T-helper 9 cell (primary cell): ENCODE measurements at places on chromosomes 13 and 19.

- no peak for DNase-seq
These were observed 4.3 kb downstream of the CD209 start for GRCh38 chr19:7742991-7743390.

GRCh38 chr19:15292140-15292539, 40.2 kb downstream of the BRD4 start:
- DNase-seq: no peak

GRCh38 chr13:100387416-100387815, 201.2 kb downstream of the GGACT start:
- DNase-seq: no peak

- peak; percentile 68 for DNase-seq
These were observed 638 bp downstream of the ADGRE5 start for GRCh38 chr19:14381689-14382474.

GRCh38 chr13:32381539-32381938, 46.4 kb downstream of the N4BP2L1 start:
- no peak for DNase-seq

- DNase-seq: peak; percentile 58
These were observed 2.6 kb upstream of the PRKCG start for GRCh38 chr19:53879140-53880081.

GRCh38 chr19:38710928-38711725, 33.1 kb downstream of the CAPN12 start:
- DNase-seq: no peak

- no peak for DNase-seq
These were observed 242.0 kb upstream of the TSHZ3 start for GRCh38 chr19:31591258-31591657.

- DNase-seq: no peak
These were observed 99.3 kb upstream of the SOX1 start for GRCh38 chr13:111967572-111968201.

DNA sequence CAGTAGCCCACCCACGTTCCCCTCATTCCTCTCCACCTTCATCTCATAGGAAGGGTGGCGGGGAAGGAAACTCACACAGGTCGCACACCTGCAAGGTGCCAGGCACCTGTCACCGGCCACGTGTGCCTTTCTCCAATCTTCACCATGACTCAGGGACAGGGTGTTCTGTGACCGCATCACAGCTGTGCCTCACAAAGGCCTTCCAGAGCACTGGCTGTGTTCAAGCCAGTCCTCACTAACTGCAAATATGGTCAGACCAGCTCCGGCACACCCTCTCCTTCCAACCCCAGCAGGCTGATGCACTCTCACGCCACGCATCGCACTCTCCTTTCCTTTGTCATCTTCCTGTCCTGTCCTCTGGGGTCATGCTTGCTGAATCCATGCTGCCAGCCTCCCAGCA, 415.9 kb downstream of the IRS2 start:
- DNase-seq: no peak

DNA sequence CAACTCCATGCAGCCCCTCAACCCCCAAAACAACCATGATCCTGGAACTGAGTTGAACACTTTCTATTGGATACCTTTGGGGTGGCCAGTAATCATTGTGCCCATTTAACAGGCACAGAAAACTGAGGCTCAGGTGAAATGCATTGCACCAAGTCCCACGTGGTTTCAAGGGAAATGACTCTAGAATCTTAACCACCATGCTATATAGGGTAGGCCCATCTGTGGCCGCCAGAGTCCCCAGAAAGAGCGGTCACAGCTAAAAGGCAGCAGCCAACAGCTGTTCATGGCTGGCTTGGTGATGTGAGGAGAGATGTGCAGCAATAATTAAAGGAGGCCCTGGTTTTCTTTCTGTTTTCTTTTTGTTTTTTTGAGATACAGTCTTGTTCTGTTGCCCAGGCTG, 2.6 kb downstream of the CNN1 start:
- DNase-seq: no peak

DNA sequence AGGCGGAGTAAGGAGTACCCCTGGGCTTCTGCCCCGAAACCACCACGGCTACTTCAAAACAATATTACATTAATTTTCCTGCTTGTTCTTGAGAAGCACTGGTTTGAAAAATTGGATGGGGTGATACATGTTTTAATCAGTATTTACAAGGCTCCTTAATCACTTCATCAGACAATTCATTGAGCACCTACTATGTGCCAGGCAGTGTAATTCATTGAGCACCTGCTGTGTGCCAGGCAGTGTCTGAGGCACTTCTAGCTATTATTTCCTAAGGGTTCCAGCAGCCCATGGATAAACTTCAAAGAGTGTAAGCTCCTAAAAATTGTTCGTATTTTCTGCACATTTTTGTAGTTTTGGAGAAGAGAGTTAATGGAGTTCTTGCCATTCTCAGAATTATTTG, 1.6 kb upstream of the GAS6 start:
- DNase-seq: no peak

- no peak for DNase-seq
These were observed 496.8 kb downstream of the TDRD3 start for GRCh38 chr13:60893801-60894200.

DNA sequence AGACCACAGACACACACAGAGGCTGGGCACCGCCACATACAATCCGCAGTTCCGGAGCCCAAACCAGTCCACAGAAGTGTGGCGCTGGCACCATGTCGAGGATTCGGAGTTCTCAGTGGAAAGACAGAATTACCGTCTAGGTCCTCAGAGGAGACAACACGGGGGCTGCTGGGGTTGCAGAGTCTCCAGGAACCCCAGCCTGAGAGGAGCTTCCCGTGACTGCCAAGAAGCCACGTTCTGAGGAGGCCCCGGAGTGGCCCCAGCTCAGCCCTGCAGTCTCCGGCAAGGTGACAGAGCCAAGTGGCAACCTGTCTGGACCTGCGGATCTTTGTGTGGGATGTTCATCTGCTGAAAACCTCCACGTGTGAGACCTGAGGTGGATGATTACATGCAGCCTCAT, 7.3 kb upstream of the ADPRHL1 start:
- no peak for DNase-seq

DNA sequence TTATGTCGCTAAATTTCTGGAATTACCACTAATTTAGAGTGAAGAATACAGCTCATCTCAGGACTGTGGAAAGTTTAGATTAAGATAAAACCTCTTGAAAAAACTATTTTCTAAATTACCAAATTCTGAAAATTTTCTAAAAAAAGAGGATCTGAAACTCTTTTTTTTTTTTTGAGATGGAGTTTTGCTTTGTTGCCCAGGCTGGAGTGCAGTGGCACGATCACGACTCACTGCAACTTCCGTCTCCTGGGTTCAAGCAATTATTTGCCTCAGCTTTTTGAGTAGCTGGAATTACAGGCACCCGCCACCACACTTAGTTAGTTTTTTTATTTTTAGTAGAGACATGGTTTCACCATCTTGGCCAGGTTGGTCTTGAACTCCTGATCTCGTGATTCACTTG, 16.6 kb upstream of the ZNF253 start:
- no peak for DNase-seq

GRCh38 chr13:108195861-108196260, 19.5 kb downstream of the LIG4 start:
- no peak for DNase-seq

GRCh38 chr19:3931041-3931440, 1.8 kb upstream of the NMRK2 start:
- no peak for DNase-seq

DNA sequence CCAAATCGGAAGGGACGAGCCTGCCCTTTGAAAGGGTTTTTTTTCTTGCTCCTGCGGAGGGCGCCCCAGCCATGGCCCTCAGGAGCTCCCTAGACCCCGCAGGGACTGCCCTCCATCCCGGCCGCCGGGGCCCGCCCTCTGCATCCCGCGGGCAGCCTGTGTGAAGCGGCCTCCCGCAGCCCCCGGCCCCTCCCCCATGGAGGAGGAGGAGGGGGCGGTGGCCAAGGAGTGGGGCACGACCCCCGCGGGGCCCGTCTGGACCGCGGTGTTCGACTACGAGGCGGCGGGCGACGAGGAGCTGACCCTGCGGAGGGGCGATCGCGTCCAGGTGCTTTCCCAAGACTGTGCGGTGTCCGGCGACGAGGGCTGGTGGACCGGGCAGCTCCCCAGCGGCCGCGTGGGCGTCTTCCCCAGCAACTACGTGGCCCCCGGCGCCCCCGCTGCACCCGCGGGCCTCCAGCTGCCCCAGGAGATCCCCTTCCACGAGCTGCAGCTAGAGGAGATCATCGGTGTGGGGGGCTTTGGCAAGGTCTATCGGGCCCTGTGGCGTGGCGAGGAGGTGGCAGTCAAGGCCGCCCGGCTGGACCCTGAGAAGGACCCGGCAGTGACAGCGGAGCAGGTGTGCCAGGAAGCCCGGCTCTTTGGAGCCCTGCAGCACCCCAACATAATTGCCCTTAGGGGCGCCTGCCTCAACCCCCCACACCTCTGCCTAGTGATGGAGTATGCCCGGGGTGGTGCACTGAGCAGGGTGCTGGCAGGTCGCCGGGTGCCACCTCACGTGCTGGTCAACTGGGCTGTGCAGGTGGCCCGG, 815 bp downstream of the MAP3K10 start:
- DNase-seq: no peak

DNA sequence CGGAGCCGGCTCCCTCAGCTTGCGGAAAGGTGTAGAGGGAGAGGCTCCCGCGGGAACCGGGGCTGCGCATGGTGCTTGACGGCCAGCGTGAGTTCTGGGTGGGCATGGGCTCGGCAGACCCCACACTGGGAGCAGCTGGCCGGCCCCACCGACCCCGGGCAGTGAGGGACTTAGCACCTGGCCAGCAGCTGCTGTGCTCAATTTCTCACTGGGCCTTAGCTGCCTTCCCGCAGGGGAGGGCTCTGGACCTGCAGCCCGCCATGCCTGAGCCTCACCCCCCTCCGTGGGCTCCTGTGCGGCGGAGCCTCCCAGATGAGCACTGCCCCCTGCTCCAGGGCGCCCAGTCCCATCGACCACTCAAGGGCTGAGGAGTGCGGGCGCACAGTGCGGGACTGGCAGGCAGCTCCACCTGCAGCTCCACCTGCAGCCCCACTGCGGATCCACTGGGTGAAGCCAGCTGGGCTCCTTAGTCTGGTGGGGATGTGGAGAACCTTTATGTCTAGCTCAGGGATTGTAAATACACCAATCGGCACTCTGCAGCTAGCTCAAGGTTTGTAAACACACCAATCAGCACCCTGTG, 1141.8 kb downstream of the PCDH17 start:
- no peak for DNase-seq

GRCh38 chr13:36371185-36371584, 25.0 kb upstream of the SPART start:
- no peak for DNase-seq

GRCh38 chr19:326871-327270, 17.7 kb downstream of the MIER2 start:
- DNase-seq: no peak

DNA sequence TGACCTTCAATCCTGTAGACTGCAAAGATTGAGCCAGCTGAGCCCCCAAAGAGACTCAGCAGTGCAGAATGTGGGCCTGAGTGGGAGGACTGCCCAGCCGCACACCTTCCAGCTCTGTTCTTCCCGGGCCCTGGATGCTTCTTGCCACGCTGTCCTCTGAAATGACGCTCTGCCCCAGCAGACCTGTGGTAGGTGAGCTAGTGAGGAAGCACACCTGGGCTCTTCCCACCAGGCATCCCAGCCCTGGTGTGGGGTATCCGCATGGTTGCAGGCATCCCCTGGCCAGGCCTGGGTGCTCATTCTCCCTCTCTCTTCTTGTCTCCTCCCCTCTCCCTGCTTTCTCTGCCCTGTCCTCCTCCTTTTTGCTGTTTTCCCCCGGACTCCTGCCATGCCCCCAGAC, 9.8 kb upstream of the MZF1 start:
- no peak for DNase-seq

GRCh38 chr19:33096005-33096404, 15.0 kb downstream of the GPATCH1 start:
- no peak for DNase-seq

- no peak for DNase-seq
These were observed 13.0 kb upstream of the SIGLEC11 start for GRCh38 chr19:49973987-49974386.

DNA sequence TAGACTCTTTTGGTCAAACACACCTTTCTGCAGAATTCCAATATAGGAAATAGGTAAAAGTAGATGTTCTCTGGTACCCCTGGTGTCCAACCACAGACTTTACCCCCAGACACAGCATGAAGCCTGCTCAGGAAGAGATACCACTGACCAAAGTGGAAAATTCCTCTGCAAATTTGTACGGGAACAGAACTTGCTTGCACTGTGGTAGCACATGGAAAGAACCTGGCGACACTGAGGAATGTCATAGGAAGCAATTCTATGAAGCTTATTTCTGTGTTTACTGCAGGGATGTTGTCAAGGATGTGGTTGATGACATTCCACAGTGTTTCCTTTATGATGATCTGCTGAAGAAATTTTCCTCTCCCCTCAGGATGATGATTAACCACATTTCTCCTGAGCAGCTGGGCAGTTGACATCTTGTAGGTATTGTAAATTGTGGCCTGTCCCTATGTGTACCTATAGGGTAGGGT, 48.9 kb upstream of the TNFSF11 start:
- no peak for DNase-seq

GRCh38 chr13:61036715-61037114, 378.9 kb downstream of the PCDH20 start:
- DNase-seq: no peak

DNA sequence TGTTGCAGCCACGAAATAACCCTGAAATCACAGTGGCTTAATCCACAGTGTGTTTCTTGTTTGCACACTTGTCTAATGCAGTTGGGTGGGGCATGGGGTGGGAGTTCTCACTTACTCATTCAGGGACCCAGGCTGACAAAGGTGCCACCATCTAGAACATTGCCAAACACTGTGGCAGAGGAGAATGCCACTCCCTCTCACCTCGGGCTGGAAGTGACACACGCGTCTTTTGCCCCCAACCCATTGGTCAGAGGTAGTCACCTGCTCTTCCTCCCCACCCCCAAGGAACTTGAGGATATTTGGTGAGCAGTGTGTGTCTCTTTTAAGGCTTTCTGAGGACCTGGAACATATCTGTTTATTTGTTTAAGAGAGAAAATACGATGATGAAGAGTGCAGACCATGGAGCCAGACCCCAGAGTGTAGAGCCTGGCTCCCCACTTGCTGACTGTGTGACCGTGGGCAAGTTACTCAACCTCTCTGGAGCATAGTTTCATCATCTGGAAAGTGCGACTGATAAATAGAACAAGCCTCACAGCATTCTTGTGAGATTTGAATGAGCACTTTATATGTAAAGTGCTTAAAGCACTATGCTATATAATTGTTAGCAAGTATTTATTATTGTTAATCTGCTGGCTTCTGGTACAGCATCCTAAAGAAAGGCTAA, 17.4 kb downstream of the GPR183 start:
- no peak for DNase-seq

DNA sequence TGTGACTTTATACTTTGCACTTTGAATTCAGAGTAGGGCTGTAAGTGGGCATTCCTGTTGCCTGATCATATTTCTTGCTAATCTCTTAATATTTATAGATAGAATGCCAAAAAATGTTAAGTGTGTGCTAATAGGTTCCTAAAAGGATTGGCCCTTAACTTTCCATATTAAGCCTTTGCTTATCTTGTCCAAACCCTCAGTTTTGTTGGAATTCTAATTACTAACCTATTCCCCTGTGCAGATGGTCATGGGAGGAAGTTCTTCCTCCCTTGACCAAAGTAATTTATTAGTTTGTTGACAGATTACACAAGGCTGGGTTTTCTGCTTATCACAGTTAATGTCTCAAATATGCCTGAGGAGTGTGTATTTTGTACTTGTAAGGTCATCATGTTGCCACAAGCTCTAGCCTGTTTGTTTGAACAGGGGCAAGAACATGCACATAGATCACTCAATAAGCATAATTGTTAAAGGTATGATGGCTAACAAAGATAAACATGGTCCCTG, 541.1 kb upstream of the SPRY2 start:
- no peak for DNase-seq

GRCh38 chr19:35513628-35514281, at the start of gene DMKN:
DMKN (minus strand) TSS chr19:35513649; CDS start chr19:35513475, 174 bp downstream.
- no peak for DNase-seq
